ENCODE measurements at places on chromosomes 2 and 18.

DNA sequence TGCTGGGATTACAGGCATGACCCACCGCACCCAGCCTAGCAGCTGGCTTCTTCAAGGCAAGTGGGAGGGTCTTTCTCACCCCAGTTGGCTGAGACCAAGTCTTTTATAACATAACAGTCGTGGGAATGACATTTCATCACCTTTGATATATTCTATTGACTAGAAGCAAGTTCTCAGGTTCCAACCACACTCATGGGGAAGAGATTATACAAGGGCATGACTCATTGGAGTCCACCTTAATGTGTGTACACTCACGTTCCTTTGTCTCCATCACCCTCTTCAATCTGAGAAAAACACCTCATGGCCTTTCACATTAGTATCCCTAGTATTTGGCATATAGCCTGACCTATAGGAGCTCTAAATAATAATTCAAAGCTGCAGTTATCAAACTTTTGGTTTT is 2.8 kb upstream of the BBS5 start:
- no peak for DNase-seq

- no peak for DNase-seq
Measured at GRCh38 chr18:23927821-23928746, 86.5 kb upstream of the TTC39C start.

DNA sequence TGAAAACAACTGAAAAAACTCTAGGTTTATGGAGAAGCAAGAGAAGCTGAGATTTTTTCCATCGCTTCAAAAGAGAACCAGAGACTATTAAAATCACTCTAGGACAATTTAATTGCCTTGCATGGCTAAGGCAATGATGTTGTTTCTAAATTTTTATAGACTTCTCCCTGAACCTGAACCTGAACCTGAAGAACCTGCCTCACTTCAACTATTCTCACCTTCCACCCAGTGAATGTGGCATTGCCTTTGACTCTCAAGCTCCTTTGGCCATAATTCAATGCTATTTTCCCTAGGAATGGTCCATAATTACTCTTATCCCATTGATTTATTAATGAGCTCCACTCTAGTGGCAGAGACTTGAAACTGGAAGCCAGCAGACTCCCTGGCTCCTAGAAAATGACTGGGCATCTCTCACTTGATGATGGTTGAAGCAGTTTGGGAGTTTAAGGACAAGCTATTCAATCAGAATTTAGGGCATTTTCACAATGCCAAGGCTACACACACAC is 303.8 kb upstream of the UBE2E3 start:
- no peak for DNase-seq

DNA sequence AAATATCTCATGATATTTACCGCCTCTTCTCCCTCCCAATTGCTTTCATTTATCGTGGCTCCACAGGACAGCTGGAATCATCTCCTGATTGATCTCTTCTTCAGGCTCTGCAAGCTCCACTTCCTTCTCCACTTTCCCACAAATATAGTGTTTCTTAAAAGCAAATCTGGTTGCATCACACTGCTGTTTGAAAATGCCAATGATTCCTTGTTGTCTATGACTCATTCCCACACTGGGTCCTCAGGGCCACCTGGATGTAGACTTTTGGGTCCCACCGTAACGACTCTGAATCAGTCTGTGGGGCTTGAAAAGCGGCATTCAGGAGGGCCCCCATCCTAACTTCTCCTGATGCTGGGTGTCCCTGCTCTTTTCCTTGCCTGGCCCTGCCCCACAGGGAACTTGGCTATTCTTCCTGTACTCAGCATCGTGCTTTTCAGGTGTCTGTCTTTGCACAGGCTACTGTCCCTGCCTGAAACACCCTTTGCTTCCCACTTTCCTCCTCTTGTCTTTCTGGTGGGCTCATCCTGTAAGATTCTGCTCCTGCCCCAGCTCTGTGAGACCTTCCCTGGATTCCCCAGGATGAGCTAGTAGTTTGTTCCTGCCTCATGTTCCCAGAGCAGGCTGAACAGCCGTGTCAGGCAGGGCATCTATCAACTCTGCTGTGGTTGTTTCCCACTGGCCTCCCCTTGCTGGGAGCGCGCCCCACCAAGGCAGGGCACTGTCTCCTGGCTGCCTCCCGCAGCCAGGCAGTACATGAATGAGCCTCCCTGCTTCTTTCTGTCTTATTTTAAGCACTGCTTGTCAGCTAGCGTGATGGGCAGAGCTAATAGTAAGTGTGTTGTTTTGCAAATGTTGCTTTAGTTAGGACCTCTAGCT is 111.9 kb downstream of the KCTD1 start:
- no peak for DNase-seq

DNA sequence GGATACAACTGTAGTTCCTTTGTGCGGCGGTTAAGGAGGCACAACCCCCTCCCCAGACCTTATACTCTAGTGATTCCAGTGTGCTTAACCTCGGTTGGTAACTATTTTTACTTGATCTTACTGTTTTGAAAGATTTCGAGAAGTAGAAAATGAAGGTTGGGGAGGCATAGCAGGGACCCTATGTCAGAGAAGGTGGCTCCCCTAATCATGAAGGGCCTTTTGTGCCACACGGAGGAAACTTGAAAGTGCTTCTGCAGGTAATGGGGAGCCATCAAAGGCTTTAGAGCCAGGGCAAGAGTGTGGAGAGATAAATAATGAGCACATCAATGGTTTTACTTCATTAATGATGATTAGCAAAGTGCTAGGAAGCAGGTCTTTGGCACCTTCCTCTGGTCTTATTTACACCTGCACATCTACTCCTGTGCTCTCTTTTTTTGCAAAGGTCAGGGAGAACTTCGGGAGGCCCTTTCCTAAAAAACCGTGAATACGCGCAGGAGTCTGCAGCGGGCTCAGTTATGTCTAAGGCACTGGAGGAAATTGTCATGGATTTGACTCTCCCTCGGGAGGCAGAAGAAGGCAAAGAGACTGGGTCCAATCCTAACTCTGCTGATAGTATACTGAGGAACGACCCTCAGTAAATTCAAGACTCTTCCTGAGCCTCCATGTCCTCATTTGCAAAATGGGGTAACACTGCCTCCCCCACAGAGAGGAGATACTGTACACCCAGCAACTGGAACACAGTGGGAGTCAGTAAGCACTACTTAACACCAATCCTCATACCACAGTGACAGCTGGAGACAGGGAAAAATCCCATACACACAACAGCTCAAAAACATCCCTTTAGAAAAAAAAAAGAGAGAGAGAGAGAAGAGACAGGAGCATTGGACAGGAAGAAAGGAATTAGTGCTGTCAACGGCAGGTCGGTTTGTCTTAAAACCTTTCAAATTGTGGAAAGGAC is 81.6 kb downstream of the DDX1 start:
- no peak for DNase-seq

GRCh38 chr2:31003749-31004148 is 134.5 kb downstream of the GALNT14 start:
- DNase-seq, result no peak

- DNase-seq, result no peak
Measured at GRCh38 chr2:231280846-231281245, 82.4 kb downstream of the ARMC9 start.

- no peak for DNase-seq
Measured at GRCh38 chr2:25590921-25591505, 82.4 kb downstream of the DTNB start.

- DNase-seq, result no peak
Measured at GRCh38 chr2:89763254-89763580, 1071.7 kb downstream of the RPIA start.

- DNase-seq, result no peak
Measured at GRCh38 chr18:29176681-29177080, 999.8 kb upstream of the CDH2 start.

DNA sequence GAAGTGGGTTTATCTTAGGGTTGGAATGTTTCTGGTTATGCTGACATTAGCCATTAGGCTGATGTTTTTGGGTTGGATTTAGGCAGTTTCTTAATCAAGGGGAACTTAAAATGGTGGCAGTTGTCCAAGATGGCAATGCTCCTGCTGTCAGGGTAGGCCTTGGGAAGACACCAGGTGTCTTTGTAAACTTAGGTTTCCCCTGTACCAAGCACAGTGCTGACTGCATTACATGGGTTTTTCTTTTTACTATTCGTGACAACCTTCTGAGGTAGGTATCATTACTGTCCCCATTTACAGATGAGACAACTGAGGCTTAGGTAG is 528 bp upstream of the ATG16L1 start:
- DNase-seq, result no peak

- no peak for DNase-seq
Measured at GRCh38 chr2:141316606-141317005, 814.2 kb downstream of the LRP1B start.

- no peak for DNase-seq
Measured at GRCh38 chr18:26803643-26804042, 61.9 kb downstream of the AQP4 start.

DNA sequence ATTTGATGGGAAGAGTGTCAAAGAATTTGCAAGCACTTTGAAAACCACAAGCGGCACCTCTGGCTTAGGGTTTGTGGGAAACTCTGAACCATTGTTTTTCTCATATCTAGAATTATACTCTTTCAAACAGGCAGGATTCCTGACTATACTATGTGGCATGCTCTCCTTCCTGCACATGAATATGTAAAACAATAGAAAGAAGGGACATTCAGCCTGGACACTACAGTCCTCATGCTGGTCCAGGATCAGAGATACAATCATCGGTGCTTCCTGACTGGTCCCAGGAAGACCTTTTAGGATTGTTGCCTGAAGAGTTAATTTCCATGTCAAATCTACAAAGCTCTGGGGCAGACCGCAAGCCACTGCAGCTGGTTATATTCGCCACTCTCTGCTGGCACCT is 55.7 kb upstream of the RASGRP3 start:
- DNase-seq, result no peak

DNA sequence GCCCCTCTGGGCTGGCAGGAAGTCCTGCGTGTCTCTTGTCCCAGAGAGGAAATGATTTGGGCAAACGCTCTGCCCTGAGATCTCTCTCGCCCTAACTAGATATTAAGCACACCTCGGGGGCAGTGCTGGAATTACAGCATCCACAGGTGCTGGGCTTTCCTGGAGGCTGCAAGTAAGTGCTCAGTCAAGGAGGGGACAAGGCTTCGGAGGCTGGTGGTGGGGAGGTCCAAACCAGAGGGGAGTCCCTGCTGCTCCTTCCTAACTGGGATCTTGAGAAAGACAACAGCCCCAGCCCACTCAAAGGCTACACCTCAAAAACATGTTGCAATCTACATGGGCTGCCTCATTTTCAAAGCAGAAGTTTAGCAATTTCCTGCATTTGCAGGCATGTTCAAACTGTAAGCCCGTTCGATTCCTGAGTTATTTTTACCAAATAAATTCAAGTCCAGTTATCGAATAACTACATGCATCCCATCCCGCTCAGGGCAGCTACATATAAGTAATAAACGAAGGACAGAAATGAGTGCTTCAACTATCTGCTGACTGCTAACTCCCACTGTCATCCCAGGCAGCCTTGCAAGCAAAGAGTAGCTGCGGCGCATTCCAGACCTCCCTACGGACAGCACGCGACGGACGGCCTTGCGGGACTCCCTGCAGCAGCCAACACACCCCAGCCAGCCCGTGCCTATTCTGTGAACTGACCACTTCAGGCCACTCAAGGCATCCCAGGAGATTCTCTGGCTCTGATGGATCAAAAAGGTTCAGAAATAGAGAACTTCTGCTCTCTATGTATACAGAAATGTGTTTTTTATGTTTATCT is 27.5 kb downstream of the ZNF516 start:
- DNase-seq, result peak; percentile 67

GRCh38 chr2:5766561-5766960 is 74.4 kb downstream of the SOX11 start:
- no peak for DNase-seq

- DNase-seq, result no peak
Measured at GRCh38 chr18:80181642-80182461, 65.5 kb downstream of the PARD6G start.

DNA sequence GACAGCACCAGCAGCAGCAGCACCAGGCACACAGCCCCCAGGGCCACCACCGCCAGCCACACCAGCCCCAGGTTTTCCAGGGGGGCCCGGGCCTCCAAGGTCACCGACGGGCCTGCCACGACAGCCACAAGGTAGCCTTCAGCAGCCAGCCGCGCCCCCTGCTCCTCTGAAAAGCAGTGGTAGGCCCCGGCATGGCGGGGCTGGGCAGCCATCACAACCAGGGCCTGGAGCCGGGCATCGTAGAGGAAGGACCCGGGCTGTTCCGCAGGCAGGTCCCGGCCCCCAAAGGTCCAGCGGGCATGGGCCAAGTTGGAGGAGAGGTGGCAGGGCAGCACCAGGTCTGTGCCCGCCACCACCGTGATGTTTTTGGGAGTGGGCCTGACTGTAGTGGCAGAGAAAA is 3.3 kb upstream of the ANKRD39 start:
- no peak for DNase-seq

DNA sequence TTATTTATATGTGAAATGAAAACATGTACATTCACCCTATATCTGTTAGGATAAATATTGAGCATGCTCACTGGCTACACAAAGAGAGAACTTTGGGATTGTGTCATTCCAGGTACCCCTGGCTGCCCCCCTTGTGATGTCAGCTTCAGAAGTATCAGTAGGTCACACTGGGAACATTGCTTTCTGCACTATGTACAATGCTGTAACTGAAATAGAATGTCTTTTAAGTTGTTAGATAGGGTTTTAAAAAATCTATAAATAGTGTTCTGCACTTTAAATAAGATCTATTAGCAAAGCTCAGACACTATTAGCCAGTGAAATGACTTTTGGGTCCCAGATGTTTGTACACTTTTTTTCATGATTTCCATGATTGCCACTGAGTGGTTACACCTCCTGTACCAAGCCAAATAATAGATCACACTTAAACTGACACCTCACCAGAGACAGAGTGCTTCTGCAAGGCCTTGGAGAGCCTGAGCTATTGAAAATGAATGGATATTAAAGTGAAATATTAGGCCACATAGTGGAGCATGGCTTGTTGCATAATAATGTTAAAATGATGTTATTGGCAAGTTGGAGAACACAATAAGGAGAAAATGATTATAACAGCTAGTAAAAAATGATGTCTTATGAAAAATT is 297.0 kb upstream of the NXPH2 start:
- no peak for DNase-seq

DNA sequence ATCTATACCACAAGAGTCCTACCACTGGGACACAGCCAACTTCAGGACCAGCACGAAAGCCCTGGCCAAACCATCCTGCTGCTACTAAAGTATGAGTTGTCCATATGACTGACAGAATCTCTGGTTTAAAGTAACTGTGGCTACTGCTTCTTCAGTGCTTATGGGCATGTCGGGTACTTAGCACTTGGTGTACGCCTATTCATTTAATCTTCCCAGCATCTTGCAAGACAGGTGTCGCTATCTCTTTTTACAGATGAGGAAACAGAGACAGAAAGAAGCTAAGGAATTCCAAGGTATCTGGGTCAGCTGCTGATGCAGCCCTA is 203.4 kb upstream of the ID2 start:
- DNase-seq, result no peak
